Suprapubic skin (tissue), 4 donors: ENCODE measurements at places on chromosomes 16 and 17.

DNA sequence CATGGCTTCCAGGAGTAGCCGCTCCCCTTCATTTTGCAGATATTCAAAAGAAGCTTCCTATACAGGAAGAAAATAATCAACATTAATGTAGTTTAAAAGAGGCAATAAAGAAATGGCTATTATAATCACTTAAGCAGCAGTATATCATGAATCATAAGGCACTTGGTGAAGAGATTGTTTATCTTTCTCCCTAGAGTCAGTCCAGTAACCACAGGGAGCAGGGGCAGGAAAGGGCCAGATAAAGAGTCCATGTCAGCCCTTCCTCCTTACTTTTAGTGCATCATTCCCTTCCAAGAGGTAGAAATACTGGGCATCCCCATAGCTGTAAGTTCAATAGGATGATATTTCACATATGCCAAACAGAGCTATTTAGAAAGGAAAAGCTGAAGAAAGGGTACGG lies 184.6 kb upstream of the C17orf78 start:
- no peak for DNase-seq

DNA sequence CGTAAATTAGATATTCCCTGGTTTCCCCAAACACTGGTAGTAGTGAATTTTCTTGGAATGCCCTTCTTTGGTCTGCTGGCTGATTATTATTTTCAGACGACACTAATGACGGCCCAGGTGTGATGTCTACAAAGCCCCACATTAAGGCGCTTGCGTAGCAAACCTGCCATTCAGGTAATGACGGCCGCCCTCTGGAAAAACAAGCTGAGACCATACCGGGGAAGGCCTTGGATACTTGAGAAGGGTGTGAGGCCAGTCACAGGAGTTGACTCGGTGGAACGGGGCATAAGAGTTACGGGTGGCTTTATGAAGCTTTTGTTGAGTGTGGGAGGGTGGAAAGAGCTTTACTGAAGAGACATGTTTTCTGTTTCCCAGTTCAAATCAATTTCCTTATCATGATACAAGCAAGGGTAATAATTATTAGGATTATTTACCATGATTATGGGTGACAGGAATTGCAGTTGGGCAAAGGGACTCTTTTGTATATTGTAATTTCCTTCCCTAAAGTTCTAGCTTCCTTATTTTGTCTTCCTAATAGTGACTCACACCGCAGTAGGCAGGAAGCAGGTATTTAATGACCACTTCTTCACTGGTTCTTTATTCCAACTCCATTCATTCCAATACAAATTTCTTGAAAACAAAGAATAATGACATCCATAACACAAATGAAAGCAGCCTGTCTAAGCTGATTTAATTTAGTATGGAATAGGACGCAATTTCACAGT lies 24.8 kb downstream of the KRT23 start:
- DNase-seq: no peak

DNA sequence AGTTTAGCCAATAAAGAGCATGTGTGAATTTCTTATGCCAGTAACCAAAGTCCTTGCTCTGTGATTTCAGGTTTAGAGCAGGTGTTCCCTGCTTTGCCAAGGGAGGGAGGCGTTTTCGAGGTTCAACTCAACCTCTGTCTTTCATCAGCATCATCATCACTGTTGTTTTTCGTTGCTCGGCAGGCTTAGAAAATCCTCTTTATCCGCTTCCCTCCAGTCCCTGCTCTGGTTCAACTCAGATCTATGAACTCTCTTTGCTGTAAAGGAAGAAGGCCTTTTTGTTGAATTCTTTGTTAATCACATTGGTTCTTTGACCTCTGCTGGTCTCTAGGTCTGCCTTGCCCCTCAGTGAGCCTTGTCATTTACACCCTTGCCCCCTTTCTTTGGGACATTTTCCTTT lies 243.9 kb upstream of the RBFOX1 start:
- DNase-seq: no peak

- DNase-seq: peak; percentile 81
Measured at GRCh38 chr17:39400547-39401411, 647 bp downstream of the FBXL20 start.

GRCh38 chr17:73197161-73197560 lies 4.3 kb downstream of the COG1 start:
- no peak for DNase-seq
